NCI-H774 (cell line): ENCODE measurements at places on chromosomes 3 and 15.

DNA sequence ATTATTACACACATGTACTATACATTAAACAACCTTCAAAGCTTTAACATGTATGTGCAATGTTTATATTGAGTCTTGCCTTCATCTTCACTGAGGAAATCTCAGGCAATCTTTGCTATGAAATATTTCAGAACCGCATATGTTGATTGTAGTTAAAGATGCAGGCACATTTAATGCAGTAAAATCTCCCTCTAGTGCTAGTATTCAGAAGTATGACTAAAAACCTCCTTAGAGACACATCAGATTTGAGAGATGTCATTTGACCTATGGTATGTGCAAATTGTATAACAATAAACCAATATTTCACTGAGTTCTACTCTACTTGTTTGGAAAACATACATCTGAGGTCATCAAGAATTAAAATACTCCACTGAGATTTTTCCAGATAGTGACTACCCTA lies 123.8 kb upstream of the C15orf61 start:
- no peak for DNase-seq

DNA sequence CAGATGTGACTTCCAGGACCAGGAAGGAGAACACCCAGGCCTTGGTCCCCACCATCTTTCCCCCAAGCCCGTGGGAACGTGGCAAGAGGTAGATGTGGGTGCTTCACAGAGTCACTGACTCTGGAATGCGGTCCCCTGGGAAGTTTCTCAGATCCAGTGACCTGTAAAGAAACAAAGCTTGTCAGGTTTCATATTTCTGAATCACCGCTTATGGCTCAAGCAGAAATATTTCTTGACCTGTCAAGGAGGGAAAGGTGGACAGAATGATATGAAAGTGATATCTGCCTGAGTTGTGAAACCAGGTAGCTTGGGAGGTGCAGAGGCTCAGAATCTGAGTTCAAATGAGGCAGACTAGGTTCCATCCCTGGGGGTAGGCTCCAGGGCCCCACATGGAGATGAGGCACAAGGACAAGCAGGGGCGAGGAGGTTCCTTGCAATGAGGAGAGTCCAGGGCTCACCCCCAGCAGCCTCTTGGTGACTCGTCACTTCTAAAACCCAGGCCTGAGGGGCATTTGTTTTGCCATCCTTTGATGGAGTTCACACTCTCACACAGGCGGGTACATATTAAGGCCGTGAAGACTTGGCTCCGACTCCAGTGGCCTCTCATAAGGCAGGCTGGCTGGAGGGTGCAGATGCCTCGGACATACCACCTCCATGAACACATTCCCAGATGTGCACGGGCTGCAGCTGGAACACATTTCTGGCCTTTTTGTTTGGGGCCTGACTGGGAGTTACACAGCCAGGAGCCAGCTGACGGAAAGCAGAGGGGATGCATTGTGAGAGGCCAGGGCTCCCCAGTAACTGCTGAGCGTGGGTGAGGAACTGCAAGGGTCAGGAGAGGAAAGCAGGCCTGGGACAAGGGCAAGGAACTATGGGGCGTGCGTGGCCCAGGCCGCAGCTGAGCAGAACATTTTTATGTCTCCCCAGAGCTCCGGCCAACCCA lies 1.3 kb downstream of the CILP start:
- no peak for DNase-seq

DNA sequence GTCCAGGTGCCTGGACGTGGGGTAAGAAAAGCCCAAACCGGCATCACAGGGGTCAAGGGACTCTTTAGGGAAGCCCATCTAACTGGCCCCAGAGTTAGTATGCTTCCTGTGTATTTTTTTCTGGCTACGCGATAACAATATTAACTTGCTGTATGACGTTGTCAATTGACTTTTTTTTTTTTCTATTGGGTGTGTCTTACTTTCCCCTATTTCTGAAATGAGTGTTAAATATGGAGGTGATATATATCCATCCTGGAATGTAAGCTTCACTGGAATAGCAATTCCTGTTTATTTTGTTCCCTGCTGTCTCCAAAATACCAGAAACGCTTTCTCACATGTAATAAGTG lies 598 bp upstream of the GMNC start:
- DNase-seq = no peak

DNA sequence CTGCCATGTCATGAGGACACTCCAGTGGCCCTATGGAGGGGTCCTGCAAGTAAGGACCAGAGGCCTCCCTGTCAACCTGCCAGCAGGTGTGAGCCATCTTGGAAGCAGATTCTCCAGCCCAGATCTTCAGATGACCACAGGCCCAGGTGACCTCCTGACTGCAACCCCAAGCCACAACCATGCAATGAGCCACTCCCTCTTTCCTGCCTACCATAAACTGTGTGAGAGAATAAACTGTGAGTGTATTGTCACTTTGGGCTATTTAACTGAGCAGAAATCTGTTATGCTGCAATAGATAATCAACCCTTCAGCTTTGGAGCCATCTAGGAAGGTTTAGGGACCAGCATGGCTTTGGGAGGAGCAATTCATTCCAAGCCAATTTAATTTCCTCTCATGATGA lies 367.9 kb downstream of the SHQ1 start:
- no peak for DNase-seq

GRCh38 chr3:127580327-127581060 lies 10.0 kb downstream of the TPRA1 start:
- no peak for DNase-seq

DNA sequence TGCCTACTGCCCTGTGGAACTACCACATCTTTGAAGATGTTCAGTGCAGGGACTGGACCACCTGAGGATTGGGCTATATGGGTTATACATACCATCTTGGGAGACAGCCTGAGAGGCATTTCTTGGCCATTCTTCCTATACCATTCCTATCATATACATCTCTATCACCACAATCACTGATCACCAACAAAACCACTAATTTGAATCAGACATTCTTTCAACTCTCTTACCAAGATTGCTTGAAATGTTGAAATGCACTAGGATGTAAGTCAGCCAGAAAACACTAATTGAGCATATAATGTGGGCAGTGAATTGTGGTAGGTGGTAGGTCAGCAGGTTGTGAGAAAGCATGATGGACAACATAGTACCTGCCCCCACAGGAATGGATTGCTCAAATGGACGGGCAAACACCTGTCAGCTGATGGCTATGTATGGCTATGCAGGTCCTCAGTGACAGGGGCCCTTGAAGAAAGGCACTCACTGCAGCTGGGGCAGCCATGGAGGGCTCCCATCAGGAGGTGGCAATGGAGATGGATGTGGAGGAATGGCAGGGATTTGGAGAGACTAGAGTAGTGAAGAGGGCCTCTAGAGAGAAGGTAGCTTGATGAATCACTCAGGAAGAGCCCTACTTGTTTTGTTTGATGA lies 49.1 kb downstream of the AMOTL2 start:
- DNase-seq = no peak

DNA sequence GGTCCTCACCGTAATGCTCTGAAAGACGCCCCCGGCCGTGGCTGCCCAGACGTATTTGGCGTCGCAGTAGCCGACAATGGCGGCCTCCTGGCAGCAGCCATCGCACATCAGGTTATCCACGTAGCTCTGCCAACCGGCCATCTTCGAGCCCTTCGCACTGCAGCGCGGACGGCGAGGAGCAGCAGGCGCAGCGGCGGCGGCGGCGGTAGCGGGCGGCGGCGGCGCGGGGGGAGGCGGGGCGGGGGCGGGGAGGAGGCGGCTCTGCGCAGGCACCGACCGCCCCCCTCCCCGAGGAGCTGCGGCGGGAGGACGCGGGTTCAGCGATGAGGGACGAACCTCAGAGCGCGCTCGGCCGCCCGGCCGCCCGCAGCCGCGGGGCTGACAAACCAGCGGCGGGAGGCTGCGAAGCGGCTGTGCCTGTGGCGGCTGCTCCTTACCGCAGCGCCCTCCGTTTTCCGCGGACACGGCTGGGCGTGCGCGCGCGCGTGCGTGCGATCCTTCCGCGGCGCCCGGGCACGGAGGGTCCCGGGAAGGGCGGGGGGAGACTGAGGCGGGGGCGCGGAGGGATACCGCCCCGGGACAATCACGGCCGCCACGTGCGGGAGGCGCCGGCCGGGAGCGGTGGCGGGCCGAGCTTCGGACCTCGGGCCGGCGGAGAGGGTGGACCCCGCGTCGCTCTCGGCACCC lies at the start of gene PFN2:
Gene PFN2, minus strand, starts transcription at position 180 of the 687 bp plus-strand sequence. Its CDS starts 39 bp downstream, at position 141.
- peak; percentile 95 for DNase-seq

- peak; percentile 3 for DNase-seq
These were observed 199.5 kb upstream of the LMCD1 start for GRCh38 chr3:8301977-8302735.

DNA sequence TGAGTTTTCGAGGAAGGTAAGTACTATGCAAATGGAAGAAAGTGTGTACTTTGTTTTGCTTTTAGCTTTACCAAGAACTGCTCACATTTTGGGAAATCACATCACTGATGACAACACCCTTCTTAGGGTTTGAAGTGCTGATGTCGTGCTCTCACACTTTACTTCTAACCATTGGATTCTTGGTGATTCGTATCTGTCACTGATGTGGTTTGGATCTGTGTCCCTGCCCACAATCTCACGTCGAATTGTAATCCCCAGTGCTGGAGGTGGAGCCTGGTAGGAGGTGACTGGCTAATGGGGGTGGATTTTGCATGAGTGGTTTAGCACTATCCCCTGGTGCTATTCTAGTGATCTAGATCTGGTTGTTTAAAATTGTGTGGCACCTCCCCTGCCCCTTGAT lies 75.4 kb upstream of the RGMA start:
- DNase-seq = no peak

GRCh38 chr15:46815765-46816164 lies 901.5 kb upstream of the SEMA6D start:
- no peak for DNase-seq

DNA sequence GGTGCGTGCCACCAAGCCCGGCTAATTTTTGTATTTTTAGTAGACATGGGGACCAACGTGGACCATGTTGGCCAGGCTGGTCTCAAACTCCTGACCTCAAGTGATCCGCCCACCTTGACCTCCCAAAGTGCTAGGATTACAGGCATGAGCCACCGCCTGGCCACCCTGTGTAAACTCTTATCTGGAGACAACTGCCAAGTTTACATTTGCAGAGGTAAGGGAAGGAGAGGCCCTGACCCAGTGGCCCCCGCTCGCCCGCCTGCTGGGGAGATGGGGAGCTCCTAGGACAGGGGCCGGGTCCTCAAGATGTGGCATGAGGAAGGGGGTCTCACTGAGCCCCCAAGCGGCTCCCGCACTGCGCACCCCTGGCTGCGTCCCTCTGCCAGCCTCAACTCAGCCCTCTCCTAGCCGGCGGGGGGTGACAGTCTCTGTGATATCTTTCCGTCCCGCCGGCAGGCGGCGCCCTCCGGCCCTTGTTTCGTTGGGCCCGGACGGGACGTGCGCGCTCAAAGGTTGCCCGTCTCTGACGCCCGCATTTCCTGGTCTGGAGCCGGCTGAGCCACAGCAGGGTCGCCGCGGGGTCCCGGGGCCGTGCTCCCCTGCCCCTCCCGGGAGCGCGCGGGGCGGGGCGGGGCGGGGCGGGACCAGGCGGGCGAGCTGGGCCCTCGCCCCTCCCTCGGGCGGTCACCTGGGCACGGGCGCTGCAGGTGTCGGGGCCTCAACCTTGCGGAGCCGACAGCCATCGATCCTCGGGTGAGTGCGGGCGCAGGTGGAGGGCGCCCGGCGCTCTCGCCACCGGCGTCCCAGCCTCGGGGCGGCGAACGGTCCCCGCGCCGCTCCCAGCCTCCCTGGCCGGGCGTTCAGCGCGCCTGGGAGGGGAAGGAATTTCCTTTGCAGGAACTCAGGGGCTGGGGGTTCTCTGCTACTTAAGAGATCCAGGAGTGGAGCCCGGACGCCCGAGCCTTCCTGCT lies at the start of gene GPR160:
Gene GPR160, plus strand, starts transcription at position 533 of the 971 bp plus-strand sequence. CDS start 45,978 bp downstream, outside the sequence.
- DNase-seq = peak; percentile 91

DNA sequence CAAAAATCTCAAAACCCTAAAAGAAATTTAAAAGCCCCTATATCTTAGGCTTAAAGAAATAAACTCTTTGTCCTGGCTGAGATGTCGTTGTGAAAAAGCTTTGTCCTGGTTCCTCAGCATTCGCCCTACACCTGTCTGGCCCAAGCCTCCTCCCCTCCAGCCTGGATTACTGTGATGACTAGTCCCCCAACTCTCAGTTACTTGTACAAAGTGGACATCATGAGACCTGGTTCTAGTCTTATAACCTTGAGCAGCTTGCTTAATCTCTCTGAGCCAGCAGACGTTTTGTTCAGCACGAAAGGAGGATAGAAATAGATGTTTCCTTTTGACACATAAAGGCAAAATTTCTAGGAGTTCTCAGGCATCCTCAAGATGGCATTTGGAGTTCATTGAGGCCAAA lies 51.6 kb downstream of the FILIP1L start:
- no peak for DNase-seq

GRCh38 chr15:57919754-57920153 lies 145.8 kb downstream of the ALDH1A2 start:
- no peak for DNase-seq

- DNase-seq = no peak
These were observed 456.0 kb downstream of the CNTN4 start for GRCh38 chr3:2554656-2555055.

GRCh38 chr3:60189304-60189703 lies 1061.9 kb downstream of the FHIT start:
- no peak for DNase-seq

GRCh38 chr3:190716211-190716610 lies 146.3 kb downstream of the GMNC start:
- DNase-seq = no peak
